ENCODE measurements at places on chromosomes 4 and X. TPM values are rescaled to one million over a fixed set of nuclear protein-coding genes. Genes with fewer than 3 reads are reported as not detected.
A peak's percentile ranks its signal among the peaks of the same experiment; 100 is the strongest.

GRCh38 chr4:48340276-48340964 lies 909 bp upstream of the SLAIN2 start:
- no peak for DNase-seq

- DNase-seq, result peak; percentile 55
These were observed 869 bp downstream of the TMEM184C start for GRCh38 chr4:147617841-147618691.

- DNase-seq, result peak; percentile 53
These were observed 1.6 kb downstream of the SCARB2 start for GRCh38 chr4:76211769-76212708.

GRCh38 chr4:129377131-129377845 lies 281.3 kb downstream of the C4orf33 start:
- DNase-seq, result no peak

DNA sequence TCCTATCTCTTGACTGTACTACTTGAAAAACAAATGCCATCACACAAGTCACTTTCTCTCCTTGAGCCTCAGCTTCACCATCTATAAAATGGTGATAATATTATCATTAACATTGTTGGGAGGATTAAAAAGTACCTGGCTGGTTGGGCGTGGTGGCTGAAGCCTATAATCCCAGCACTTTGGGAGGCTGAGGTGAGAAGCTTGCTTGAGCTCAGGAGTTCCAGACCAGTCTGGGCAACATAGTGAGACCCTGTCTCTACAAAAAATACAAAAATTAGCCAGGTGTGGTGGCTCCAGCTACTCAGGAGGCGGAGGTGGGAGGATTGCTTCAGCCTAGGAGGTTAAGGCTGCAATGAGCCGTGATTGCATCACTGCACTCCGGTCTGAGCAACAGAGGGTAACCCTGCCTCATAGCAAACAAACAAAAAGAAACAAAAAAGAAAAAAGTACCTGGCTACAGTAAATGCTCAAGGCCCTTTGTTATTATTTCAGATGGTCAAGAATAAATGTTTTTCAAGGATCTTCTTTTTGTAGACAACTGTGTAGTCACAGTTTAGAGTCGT lies 120.3 kb downstream of the CHRNA9 start:
- no peak for DNase-seq

DNA sequence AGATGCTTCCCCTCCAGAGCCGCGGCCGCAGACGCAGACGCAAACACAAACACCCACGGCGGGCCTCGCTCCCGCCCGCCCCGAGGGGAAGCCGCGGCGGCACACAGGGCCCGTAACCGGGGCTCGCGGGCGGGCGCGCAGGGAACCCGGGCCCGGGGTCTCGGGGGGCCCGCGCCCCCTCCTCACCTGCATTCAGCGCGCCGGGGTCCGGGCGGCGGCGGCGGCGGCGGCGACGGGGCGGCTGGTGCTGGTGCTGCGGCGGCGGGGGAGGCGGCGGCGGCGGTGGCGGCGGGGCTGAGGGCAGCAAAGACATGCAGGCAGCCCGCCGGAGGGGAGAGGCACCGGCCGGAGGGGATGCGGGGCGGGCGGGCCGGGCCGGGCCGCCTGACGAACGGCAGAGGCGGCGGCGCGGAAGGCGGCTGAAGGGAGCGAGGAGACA lies 255 bp upstream of the CNOT6L start:
- DNase-seq, result no peak

DNA sequence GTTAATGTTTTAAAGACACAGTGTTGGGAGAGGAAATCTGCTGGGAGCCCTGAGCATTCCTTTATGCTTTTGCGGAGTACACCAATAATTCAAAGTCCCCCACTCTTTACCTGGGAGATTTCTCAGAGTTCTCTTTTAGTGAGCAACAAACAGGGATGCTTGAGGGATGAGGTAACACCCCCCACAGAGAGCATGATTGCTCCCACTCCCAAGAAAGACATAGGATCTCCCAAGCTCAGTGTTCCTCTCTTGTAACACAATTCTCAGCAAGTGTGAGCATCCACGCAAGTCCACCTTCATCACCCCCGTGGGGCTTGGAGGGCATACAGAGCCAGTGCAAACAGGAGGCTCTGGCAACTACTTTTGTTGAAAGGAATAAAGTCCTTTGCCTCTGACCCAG lies 36.1 kb downstream of the GSPT2 start:
- no peak for DNase-seq

DNA sequence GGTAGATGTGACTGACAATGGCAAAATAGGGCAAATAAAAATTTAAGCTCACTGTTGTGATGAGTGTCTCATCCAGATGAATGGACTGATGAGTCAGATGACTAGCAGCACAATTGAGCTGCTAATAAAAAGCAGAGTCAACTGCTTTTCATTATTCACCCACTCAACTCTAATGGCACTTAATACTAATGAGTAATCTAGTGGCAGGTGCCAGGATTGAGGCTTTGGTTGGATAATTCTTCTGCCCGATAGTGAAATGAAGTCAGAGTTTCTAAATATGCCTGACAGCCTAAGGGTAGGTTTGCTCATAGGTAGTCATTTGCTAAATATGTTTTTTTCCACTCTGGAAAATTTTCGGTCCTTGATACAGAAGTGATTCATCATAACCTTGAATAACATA lies 10.4 kb downstream of the OGT start:
- DNase-seq, result no peak

DNA sequence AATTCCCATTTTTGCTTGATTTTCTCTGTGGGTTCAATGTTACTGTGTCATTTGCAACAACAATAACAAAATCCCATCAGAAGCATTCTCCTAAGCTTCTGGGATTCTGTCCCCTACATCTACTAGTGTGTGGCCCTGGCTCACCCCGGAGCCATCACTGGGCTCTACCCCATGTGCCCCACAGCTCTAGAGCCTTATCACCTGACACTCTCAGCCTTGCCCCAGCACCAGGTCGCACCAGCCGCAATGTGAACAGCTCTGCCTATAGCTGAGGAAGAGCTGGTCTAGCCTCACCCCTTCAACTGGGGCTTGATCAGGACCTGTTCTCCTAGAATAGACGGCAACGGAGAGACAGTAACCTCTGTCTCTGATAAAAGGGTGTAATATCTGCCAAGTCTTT lies 161.7 kb downstream of the SHROOM3 start:
- DNase-seq, result no peak

GRCh38 chr4:122450847-122451246 lies 5.7 kb downstream of the IL2 start:
- no peak for DNase-seq

DNA sequence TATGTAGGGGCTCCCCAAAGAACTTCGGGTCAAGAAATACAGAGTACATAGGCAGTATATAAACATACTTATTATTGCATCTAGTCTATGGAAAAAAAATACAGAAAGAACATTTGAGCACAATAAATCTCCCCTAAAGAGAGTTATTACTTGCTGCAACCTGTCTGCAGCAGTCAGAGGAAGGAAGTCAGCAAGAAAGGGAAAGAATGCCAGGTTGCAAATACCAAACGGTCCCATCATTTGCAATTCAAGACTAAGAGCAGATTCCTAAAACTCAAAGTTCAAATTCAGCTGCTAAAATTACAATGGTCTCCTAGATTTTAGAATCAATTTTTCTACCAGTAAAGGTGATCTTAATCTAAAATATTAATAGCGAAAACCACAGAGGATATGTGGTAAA lies 236.2 kb upstream of the NUDT6 start:
- no peak for DNase-seq

DNA sequence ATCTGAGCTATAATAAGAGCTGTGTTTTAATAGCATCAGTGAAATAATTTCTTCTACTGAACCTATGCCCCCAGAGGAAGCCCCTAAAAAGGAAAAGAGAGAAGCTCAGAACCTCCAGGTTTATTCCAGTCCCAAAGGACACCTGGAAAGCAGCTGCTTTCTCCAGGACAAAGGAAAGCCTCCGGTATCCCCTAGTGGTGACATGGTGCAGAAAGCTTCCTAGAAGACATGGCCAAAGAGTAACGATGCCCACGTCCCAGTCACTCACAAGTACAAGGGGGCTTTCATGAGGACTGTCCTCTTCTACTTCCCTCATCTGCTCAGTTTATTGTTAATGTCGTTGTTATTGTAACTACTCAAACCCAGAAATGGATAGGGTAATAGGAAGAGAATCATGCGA lies 343.9 kb downstream of the UNC5C start:
- DNase-seq, result no peak

DNA sequence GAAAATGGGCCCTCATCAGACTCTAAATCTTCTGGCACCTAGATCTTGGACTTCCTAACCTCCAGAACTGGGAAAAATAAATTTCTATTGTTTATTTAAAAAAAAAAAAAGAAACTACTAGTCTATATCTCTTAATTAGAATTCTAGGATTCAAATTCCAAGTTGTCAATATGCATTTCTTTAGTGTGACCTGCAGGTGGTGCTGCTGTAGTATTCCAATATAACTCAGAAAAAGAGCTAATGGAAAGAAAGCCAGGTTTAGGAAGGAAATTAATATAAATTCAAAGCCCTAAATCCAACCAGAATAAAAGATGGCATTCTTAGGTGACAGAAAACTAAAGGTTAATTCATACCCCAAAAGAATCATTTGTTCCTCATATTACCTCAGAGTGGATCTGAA lies 80.0 kb upstream of the NALF2 start:
- no peak for DNase-seq

DNA sequence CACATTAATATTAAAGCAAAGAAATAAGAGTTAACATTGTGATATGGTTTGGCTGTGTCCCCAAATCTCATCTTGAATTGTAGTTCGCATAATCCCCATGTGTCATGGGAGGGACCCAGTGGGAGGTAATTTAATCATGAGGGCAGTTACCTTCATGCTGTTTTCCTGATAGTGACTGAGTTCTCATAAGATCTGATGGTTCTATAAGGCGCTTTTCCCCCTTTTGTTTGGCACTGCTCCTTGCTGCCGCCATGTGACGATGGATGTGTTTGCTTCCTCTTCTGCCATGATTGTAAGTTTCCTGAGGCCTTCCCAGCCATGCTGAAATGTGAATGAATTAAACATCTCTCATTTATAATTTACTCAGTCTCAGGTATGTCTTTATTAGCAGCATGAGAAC lies 153.8 kb upstream of the GALNT7 start:
- DNase-seq, result no peak

DNA sequence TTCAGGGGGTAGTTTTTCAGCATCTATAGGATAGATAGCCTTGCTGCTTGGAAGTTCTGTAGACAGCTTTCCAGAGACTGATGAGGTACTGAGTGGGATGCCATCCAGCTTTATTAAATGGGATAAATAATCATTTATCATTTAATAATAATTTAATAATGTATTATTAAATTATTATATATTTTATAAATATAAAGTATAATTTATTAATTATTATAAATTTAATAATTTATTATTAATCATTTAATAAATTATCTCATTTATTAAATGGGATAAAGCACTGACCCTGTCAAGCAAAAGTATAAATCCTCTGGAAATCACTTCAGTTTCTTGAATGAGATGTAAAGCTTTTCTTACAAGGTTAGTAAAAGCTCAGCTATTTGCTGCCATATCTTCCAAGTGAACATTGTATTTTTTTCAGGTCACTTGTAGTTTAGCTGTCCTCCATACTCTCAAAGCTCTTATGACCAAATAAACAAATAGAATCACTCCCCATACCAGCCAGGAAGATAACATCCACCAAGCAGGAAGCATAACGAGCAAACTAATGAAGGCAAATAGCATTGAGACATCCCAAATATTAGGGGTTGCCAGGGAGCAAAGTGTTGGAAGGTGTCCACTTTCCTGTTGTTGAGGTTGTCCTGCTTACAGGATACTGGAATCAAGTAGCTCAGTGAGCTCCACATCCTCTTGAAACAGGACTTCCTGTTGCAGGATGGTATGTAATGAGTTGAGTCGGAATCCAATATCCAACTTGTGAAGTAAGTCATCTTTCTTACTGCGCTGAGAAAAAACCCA lies 88.9 kb downstream of the ZNF674 start:
- no peak for DNase-seq

- no peak for DNase-seq
These were observed 28.1 kb downstream of the ANK2 start for GRCh38 chr4:113077575-113077974.

- no peak for DNase-seq
These were observed 149.3 kb upstream of the NOCT start for GRCh38 chr4:138866314-138866713.

- DNase-seq, result no peak
These were observed 161.6 kb upstream of the HCCS start for GRCh38 chrX:10949541-10949940.

DNA sequence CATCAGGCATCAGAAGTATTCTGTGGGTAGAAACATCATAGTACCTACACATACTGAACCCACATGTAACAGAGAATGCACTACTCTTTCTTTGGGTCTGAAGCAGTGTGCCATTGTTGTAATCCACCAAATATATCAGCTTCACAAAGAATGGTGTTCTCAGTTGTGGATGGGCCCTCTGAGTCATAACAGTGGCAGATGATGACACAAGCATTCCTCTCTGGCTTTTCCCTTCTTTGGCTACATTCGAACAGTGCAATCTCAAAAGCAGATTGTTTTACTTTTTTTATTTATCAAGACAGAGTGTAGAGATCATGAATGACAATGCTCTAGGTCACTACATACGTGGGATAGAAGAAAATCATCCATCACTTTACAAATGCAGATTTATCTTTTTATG lies 247.2 kb upstream of the EPHA5 start:
- no peak for DNase-seq

DNA sequence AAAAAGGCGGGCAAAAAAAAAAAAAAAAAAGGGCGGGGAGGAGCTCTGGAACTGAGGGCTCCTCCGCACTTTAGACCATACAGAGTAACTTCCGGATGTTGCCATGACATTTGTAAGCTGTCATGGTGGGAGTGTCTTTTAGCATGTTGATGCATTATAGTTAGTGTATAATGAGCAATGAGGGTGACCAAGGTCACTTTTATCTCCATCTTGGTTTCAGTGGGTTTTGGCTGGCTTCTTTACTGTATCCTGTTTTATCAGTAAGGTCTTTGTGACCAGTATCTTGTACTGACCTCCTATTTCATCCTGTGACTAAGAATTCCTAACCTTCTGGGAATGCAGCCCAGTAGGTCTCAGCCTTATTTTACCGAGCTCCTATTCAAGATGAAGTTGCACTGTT lies 193.4 kb downstream of the UGT8 start:
- DNase-seq, result no peak

The RASGEF1B gene
- 18.6 TPM for total RNA-seq

The ABLIM2 gene
- total RNA-seq, result 4.2 TPM

The SLC16A2 gene
- 9.2 TPM for total RNA-seq

The CSAG2 gene
- not detected for total RNA-seq

Measured in esophagus muscularis mucosa (tissue), 4 donors.